ENCODE measurements at places on chromosomes 13 and 19. TPM values are rescaled to one million over a fixed set of nuclear protein-coding genes. Genes with fewer than 3 reads are reported as not detected.

GRCh38 chr19:10220695-10221094 is 10.4 kb downstream of the S1PR2 start:
- DNase-seq: no peak

GRCh38 chr19:7507884-7508283 is 8.0 kb upstream of the ZNF358 start:
- DNase-seq: peak; percentile 73

GRCh38 chr13:25645681-25646080 is 273.9 kb downstream of the ATP8A2 start:
- DNase-seq: no peak

- no peak for DNase-seq
These were observed 86.1 kb downstream of the TEX26 start for GRCh38 chr13:31018511-31018910.

DNA sequence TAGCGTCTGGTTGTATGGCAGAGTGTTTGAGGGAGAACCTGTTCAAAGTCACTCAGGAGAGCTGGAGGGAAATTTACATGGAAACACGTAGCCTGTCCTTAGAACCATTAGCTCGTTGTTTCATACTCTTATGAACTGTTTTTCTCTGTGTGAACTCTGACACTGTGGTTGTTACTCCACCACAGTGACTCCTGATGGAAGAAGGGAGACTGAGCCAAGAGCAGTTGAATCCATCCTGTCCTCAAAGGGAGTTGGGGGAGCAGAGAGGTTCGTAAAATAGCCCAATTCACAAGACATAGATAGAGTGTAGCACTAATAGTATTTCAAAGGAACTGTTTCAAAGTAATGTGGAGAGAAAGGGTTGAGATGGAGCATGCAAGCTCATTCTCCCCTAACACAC is 964.8 kb downstream of the PCDH9 start:
- DNase-seq: no peak

DNA sequence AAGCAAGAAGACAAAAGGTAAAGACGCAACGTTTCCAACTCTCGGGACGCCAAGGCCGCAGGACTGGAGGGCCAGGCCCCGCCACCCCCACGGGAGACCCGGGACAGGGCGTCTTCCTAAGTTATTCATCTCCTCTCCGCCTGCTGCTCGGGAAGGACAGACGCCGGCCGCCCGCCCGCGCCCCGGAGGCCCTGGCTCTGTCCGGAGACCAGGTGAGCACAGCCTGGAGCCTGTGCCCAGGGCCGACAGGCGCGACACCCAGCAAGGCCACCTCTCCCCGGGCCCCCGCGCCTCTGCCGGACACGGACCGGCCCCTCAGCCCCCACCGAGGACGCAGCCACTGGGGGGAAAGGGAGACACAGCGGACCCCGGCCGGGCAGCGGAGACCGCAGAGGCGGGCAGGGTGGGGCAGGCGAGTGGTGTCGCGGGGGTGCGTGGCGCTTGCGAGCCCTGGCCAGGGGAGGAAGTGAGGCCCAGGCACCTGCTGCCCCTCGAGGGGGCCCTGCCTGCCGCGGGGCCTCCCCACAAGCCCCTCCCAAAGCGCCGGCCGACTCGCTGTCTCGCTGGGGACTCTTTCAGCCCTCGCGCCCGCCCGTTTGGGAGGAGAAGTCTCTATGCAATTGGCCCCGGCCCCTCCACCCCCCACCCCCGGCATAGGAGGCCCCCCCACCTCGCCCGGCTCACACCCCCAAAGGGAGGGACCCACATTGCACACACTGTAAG is 17.2 kb downstream of the SMIM24 start:
- DNase-seq: no peak

- no peak for DNase-seq
These were observed 31.2 kb downstream of the SYDE1 start for GRCh38 chr19:15138427-15138826.

- DNase-seq: no peak
These were observed 29.7 kb downstream of the MCF2L start for GRCh38 chr13:112998521-112999280.

DNA sequence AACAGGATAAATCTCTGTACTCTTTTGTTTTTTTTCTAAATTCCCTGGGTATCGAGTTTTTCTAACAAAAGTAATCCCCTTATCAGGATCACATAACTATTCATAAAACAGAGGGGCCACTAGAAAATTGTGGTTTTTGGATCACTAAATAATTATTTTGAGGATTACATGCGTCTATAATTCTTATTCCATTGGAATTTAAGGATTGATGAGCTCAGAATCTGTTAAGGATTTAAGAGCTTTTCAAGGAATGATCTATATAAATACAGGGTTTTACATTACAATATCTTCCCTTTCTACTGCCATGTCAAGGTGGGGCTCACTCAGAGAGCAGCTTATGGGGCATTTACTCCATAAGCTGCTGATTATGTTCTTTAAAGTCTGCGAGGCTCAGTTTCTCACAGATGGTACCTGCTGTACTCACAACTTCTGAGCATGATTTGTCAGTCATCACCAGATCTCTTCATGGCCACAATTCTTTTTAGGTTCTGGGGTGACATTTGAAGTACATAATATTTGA is 449.8 kb downstream of the PCDH17 start:
- DNase-seq: no peak

DNA sequence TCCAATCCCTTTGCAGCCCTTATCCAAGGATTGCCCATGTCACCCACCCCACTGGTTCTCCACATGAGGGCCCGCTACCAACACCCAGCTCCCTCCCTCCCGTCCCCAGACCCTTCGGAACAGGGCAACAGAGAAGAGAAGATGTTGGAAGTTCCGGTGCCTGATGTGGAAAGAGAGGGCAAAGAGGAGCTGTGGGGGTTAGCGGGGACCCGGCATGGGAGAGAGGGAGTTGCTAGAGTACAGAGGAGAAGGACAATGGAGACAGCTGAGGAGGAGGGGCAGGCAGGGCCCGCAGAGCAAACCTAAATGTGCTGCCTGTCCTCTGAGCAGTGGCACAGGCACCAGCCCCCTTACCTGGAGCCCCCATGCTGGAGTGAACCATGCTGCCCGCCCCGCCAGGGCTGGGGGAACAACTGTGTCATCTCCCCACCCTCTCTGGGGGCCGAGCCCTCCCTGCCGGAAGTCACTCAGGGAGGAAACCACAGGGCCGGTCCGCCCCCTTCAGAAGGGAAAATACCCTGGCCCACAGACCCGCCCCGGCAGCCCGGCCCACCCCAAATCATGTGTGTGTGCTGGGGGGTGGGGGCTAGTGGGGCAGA is at the start of gene POU2F2:
Gene POU2F2 (minus strand): TSS at position 417 of the 599 bp plus-strand sequence. CDS start 35 bp downstream, at position 382.
- no peak for DNase-seq

- no peak for DNase-seq
These were observed 17.5 kb downstream of the SYDE1 start for GRCh38 chr19:15124572-15125231.

DNA sequence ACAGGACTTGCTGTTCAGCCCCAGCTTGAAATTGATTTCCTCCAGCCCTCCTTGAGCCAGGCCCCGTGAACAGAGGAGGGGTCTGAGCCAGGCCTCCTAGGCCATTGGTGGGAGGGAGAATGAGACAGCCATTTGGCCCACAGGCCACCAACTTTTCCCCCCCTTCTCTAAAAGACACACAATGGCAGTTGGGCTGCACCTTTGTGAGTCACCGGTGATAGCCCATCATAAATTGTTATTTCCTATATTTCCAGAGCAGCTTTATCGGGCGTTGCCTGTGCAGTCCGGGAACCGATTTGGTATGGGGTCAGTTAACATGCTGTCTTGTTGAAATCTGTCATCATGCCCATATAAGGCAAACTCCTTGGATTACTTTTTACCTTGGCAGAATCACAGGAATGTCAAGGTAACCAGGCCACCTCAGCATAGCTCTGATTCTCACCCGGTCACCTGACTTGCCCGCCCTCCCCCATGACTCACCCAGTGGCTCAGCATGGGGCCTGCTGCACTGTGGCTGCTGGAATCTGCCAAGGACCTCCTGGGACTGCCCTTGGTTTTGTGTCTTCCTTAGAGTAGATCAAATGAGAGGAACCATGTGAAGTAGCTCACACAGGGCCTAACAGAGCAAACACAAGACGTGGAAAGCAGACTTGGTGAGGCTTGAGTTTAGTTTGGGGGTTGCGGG is 36.1 kb downstream of the ACTN4 start:
- peak; percentile 88 for DNase-seq

DNA sequence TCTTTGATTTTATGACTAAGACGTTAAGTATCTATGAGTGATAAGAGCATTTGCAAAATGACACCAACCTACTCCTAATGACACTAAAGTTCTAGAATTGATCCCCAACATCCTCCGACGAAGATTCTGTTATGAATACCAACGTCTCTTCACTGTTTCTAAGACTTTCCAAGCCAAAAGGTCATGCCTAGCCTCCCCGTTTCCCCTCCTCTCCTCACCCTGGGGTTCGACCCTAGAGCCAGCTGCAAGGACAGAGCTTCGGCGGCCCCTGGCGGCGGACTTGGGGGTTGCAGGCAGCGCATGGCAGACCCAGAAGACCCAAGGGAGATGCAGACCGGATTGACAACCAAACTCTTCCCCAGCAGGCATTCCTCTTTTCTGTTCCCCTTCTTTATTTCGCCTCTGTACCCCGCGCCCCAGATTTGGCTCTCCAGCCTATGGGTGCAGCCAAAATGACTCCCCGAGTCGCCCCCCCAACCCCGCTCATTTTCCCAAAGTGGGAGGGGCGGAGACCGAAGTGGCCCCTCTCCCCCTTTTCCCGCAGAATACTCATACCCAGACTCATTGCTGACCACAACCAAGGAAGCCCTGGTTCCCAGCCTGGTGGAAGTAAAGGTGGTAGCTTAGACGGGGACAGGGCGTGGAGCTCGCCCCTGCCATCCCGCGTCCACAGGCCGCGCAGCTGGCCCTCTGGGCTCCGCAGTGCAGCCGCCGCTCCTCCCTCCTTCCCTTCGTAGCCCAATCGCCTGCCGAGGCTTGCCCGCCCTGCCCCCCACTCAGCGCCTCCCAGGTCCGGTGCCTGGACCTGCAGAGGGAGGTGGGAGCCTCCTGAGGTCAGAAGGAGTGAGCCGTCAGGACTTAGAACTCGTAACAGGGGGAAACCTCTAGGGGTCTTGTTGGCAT is 4.1 kb upstream of the EML2 start:
- peak; percentile 83 for DNase-seq

GRCh38 chr13:26386026-26386425 is 132.1 kb downstream of the CDK8 start:
- no peak for DNase-seq

- DNase-seq: no peak
These were observed 3.8 kb downstream of the BLVRB start for GRCh38 chr19:40461669-40462221.

DNA sequence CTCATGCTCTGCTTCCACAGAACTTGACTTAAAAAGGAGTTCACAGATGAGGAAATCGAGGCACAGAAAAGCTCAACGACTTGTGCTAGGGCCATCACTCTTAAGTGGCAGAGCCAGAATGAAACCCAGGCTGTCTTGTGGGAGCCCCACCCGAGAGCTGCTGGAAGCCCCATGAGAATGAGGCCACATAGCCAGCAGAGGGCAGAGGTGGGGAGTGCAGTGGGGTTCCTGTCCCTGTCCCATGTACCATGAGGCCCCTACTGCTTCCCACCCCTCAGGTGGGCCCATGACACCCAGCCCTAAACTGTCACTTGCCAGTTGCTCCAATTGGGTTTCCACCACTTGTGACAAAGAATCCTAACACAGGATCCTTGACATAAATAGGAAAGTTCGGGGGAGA is 175.9 kb downstream of the IRS2 start:
- DNase-seq: peak; percentile 35

DNA sequence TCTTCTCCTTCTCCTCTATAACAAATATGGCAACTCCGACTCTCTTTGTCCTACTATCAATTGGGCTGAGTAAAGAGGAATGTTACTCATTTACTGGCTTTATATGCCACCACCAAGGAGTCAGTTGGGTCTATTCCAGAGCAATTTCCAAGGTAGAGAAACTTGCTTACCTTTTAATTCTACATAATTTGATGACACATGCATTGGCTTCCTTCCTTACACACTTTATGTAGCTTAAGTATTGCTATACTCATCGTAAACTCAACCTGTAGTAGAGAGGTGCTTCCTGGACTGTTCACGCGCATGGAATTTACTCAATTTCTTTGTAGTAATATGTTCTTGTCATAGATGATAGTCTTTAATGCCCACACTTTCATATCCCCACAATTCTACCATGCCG is 160.7 kb downstream of the LMO7 start:
- DNase-seq: no peak

- DNase-seq: no peak
These were observed 212.8 kb downstream of the ENOX1 start for GRCh38 chr13:43573802-43574514.

DNA sequence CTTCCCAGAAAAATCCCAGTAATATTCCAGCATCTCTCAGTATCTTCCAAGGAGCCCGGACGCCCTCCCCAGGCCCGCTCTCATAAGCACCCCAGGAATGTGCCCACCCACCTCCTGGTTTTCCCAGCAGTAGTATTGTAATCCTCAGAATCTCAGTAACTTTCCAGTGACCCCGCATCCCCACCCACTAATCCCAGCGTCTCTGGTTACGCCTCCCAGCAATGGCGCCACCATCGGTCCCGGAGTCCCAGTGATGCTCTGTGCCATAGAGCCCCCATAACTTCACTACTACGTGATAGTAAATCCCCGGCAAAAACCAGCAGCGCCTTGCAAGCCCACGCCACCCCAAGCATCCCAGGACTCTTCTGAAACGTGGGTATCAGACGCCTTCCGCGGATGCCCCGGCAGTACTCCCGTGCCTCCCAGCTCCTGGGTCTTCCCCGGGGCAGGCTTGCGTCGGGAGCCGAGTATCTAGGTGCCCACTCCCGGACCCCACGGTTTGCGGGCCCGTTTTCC is 928 bp upstream of the PNPLA6 start:
- DNase-seq: peak; percentile 87

DNA sequence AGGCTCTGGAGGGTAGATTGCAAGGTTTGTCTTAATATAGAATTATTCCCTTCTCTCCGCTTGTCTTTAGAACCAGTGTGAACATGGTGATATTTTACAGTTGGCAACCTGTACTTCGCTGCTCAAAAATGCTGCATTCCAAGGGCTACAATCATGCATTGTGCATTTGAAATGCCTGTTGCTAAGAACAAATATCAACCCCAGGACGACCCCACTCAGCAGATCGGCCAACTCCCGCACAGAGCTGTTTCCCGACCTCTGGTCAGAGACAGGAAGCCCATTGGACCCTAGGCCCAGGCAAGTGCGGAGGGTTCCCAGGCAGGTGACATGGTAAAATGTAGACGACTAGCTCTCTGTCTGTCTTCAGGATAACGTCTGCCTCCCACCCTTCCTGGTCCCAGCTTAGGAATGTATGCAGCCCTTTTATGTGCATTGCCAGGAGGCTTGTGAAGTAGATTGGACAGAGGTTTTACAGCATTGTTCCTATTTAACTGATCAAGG is 263.5 kb downstream of the FOXO1 start:
- DNase-seq: peak; percentile 27

DNA sequence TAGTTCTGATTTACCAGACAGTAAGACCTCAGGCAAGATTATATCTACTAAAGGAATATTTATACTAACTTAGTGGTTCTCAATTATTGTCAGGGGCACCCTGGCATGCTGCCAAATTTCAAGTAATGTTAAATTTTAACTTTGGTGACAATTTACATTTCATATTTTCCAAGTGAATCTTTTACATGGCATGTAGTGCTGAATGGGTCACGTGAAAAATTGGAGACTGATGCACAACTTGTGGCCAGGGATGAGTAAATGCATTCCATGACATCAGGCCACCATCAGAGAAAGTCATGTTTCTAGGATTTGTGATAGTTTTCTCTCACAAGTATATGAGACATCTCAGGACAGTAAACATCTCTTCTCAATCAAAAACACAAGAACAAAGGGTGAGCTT is 202.6 kb upstream of the SOX21 start:
- no peak for DNase-seq

Gene NTN5
- total RNA-seq: 0.08 TPM

Gene KCNC3
- not detected for total RNA-seq

Gene ZNF723
- not detected for total RNA-seq

Gene IGFL1
- not detected for total RNA-seq

Gene IGFL2
- total RNA-seq: not detected

Gene ZFP14
- 2.5 TPM for total RNA-seq

Gene PAK4
- total RNA-seq: 5.8 TPM
